ENCODE measurements at places on chromosomes 12 and 14. TPM values are rescaled to one million over a fixed set of nuclear protein-coding genes. Genes with fewer than 3 reads are reported as not detected.

DEGS2 gene
- 2.0 TPM for total RNA-seq

DNA sequence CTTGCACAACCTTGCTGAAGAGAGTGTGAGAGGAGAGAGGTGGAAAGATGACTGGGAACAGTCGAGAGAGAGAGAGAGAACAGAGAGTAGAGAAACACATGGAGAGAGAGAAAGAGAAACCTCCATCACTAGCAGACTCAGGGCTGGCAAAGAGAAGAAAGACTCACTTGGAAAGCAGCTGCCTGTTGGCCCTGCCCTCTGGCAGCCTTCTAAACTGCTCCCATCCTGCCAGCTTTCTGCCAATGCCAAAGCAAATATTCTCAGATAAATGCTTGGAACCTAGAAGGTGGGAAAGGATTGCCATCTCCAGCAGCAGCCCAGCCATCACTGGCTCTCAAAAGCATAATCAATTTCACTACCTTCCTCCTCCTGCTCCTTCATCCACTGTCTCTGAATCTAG lies 107.9 kb upstream of the WSCD2 start:
- no peak for DNase-seq

GRCh38 chr12:65643595-65644386 lies 180.5 kb upstream of the HMGA2 start:
- no peak for DNase-seq

GRCh38 chr14:35576856-35577255 lies 42.9 kb downstream of the INSM2 start:
- no peak for DNase-seq

ATL1 gene
- 5.4 TPM for total RNA-seq

KSR2 gene
- total RNA-seq = 1.4 TPM

- DNase-seq = no peak
Observed at GRCh38 chr12:42277396-42278127, 39.5 kb upstream of the YAF2 start.

SYT1 gene
- total RNA-seq = 1.5 TPM

All from left lung (tissue), 14 donors.